ENCODE measurements at places on chromosomes 4 and X.

GRCh38 chrX:33415459-33415858, 204.1 kb upstream of the DMD start:
- no peak for ATAC-seq

DNA sequence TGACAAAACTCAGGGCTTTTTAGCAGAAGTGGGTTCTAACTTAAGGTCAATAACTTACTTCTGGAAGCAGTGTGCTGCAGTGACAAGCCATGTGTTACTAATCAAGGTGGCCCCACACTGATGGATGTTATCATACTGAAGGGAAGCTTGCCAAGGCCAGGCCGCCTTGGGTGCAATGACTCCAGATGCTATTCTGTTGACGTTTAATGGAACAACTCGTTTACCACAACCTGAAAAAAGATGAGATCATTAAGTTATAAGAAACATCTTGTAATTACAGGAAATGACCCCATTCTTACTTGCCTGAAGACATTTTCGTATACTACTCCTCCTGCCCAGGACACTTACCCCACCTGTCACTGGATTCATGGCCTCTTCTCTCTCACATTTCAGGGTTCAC, 38.9 kb upstream of the TMPRSS11D start:
- no peak for ATAC-seq

DNA sequence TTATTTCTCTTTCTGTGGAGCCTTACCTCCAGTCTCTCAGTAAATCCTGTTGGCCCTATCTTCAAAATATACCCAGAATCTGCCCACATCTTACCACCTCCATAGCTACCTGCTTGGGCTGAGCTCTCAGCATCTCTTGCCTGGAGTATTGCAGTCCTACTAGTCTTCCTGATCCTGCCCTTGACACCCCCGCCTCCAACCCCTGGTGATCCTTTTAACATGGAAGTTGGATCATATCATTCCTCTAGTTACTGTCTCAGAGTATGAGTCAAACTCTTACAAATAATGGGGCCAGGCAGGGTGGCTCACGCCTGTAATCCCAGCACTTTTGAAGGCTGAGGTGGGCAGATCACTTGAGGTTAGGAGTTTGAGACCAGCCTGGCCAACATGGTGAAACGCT, 43.1 kb upstream of the SETD7 start:
- ATAC-seq, result peak; percentile 41

DNA sequence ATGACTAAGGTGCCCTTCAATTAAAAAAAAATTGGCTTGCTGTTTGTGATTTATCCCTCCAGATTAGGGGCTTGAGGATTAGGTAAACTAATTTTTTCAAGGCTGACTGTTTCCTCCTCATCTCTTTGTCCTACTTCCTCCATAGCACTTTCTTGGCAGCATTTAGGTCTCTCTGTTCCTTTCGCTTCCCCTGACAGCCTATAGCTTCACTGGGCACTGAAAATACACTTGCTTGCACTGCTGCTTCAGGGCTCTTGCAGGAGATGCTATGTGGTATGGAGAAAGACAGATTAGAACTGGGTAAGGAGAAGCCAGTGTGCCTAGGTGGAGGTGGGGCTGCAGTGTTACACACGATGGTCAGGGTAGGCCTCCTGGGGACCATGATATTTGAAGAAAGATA, 112.3 kb upstream of the SFRP2 start:
- ATAC-seq, result no peak

GRCh38 chrX:145396612-145397011, 149.3 kb downstream of the SPANXN1 start:
- no peak for ATAC-seq

GRCh38 chrX:9899640-9900111, 67.5 kb upstream of the CLDN34 start:
- no peak for ATAC-seq

GRCh38 chr4:111921714-111922113, 223.5 kb upstream of the FAM241A start:
- ATAC-seq, result no peak

- peak; percentile 67 for ATAC-seq
These were observed 33.0 kb downstream of the GALNTL6 start for GRCh38 chr4:171846232-171846631.

DNA sequence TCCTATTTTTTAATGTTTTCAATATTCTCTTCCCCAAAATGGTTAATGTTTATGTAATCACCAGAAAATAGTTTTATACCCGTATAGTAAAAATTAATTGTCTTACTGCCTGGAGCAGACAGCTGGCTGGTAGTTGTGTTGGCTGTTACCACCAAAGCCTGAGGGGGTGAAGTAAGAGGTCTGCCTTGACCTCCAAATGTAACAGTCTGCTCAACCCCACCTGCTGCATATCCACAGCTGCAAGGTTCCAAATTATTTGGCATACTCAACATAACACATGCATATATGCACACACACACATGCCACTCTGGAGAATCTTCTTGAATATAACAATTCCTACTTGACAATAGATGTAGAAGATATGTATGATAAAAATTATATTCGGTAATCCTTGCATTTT, 624.3 kb downstream of the ADGRL3 start:
- no peak for ATAC-seq

GRCh38 chrX:31706466-31706865, 634.6 kb upstream of the FTHL17 start:
- no peak for ATAC-seq

DNA sequence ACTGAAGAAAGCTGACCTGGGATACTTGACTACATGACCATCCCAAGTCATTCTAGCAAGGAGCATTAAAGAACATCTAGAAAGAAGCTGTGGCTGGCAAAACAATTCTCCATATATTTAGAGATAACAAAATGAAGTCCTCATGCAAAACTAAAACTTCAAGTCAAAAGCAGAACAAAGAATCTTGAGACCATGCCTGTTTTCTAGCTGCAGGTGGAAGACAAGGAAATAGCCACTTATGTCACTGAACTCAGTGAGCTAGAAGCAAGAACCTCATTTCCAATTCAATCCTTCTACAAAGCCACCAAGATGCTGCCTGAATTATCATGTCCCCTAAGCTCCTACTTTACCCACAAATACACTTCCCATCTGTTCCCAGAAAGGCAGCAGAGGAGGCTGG, 13.8 kb downstream of the USP46 start:
- peak; percentile 54 for ATAC-seq

GRCh38 chr4:110184140-110184790, 14.2 kb downstream of the ELOVL6 start:
- ATAC-seq, result no peak

DNA sequence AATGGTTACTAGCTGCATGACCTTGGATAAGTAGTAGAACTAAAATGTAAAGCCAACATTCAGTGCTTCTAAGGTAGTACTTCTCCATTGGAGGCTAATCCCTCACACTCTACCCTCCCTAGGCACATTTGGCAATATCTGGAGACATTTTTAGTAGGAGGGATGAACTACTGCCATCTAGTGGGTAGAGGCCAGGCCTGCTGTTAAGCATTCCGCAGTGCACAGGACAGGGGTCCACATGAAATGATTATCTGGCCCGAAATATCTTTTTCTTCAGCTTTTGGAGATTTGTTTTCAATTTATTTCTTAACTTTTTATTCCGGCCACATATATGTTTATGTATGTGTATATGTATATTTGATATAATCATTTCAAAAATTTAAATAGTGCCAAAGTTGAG, 36.0 kb upstream of the SPANXC start:
- ATAC-seq, result no peak

Measured in stimulated activated memory B cell treated with anti-CD40 and anti-IgM and Interleukin-4, amounts not matched to agents 10 μg/mL and 1 μg/mL and 100 μg/mL, for 72 hours (primary cell).